Right ventricle myocardium superior (tissue), 1 donor: ENCODE measurements at places on chromosomes 5 and 9. TPM values are rescaled to one million over a fixed set of nuclear protein-coding genes. Genes with fewer than 3 reads are reported as not detected.

The HAVCR1 gene
- not detected for total RNA-seq

The EIF4E1B gene
- total RNA-seq = not detected

The TEX48 gene
- not detected for total RNA-seq

The WWC1 gene
- 1.8 TPM for total RNA-seq

The MLANA gene
- not detected for total RNA-seq

The PCDHGA8 gene
- 10.1 TPM for total RNA-seq

The SHOC1 gene
- not detected for total RNA-seq

The GNG10 gene
- total RNA-seq = 25.3 TPM

The CACNA1B gene
- 0.46 TPM for total RNA-seq

The PCDHGA4 gene
- total RNA-seq = 9.3 TPM

The CCNO gene
- total RNA-seq = not detected

The BTNL3 gene
- total RNA-seq = not detected

The CTXN3 gene
- not detected for total RNA-seq

The POU5F2 gene
- 0.24 TPM for total RNA-seq

The CNTFR gene
- total RNA-seq = 7.8 TPM

The CXXC5 gene
- total RNA-seq = 67.3 TPM

The PCDHB9 gene
- 0.81 TPM for total RNA-seq

The C9orf50 gene
- total RNA-seq = not detected

The KIF27 gene
- total RNA-seq = 3.8 TPM

The SPARC gene
- 435 TPM for total RNA-seq

The MEGF10 gene
- 0.78 TPM for total RNA-seq

The C9orf153 gene
- 0.22 TPM for total RNA-seq

The SSBP2 gene
- total RNA-seq = 46.9 TPM

The TMEM250 gene
- total RNA-seq = 16.4 TPM

The DDX4 gene
- total RNA-seq = not detected
